ENCODE measurements at places on chromosomes 12 and 14. TPM values are rescaled to one million over a fixed set of nuclear protein-coding genes. Genes with fewer than 3 reads are reported as not detected.
A peak's percentile ranks its signal among the peaks of the same experiment; 100 is the strongest.

GRCh38 chr12:6563448-6564050, 4.5 kb downstream of the NOP2 start:
- H3K36me3 ChIP-seq = peaks cover 54% of the 10 kb centered on the region
- no peak overlapping the region for H3K4me3 ChIP-seq
- peaks cover 9% of the 10 kb centered on the region for H3K4me1 ChIP-seq
- no peak overlapping the region for H3K27ac ChIP-seq
- peak; percentile 66 for DNase-seq

DNA sequence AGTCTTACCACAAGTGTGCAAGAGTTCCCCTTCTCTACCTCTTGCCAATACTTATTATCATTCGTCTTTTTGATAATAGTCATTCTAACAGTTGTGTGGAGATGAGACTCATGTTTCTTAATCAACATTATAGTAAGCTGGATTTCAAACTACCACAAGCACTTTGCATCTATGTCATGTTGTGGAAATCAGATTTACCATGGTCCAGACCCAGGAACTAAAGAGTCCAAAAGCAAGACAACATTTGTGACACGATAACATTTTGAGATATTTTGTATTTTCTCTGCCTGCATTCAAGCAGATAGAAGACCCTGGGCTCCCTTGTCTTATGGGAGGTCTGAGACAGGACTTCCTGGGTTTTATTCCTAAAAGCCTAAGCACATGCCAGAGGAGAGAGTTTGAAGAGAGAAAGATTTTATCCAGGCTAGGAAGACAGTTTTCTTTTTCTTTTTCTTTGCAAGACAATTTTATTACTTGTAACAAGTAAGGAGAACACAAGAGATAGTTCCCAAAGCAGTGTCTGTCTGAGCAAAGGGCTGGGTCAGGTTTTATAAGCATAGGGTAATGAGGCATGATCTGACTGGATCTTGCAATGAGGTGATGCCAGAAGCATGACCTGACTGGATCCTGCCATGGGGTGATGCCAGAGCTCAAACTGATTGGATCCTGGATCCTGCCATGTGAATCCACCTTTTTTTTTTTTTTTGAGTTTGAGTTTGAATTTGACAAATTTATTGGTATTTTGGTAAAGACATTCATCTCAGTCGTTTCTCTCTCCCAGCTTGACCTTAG, 180.5 kb upstream of the HMGA2 start:
- no peak for DNase-seq
- no peaks in the 10 kb centered on the region for H3K36me3 ChIP-seq
- no peak overlapping the region for H3K4me3 ChIP-seq
- H3K27ac ChIP-seq = no peak overlapping the region
- no peaks in the 10 kb centered on the region for H3K4me1 ChIP-seq

DNA sequence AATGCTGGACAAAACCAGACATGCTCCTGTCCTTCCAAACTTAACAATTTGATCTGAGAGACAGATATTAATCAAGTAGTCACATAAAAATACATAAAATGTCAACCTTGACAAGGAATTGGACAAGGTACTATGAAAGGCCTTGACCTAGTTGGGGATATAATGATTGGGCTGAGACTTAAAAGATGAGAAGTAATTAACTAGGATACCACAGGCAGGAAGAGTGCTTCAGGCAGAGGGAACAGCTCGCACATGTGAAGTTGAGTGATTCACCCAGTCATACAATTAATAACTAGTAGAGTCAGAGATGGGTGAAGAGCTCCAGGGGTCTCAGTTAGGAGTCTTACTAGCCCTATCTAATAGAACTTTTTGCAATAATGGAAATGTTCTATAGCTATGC, 259.5 kb downstream of the MSRB3 start:
- DNase-seq = no peak
- H3K27ac ChIP-seq = no peak overlapping the region
- no peaks in the 10 kb centered on the region for H3K36me3 ChIP-seq
- H3K4me1 ChIP-seq = no peaks in the 10 kb centered on the region

DNA sequence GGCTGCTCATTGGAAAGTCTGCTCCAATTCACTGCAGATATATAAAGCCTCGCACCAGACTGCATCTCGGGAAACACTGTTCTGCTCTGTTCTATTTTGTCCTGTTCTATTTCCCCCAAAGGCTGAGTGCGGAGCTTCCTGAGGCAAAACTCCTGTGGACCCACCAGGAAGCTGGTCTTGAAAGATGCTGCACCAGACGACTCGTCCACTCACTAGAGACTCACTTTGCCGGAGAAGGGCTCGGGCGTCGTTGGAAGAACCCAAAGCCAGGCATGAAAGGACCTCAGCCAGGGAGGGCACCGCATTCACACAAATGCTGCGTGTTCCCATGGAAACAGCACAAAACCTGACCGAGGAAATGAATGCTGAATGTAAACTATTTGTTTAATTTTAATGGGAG, 331.2 kb upstream of the SFSWAP start:
- no peak overlapping the region for H3K4me3 ChIP-seq
- H3K27me3 ChIP-seq = no peaks in the 10 kb centered on the region
- H3K36me3 ChIP-seq = no peaks in the 10 kb centered on the region
- no peaks in the 10 kb centered on the region for H3K4me1 ChIP-seq
- DNase-seq = no peak

- H3K27ac ChIP-seq = no peak overlapping the region
- no peaks in the 10 kb centered on the region for H3K4me1 ChIP-seq
- H3K36me3 ChIP-seq = peaks cover 27% of the 10 kb centered on the region
- H3K27me3 ChIP-seq = no peaks in the 10 kb centered on the region
- DNase-seq = no peak
- no peak overlapping the region for H3K4me3 ChIP-seq
These were observed 11.1 kb downstream of the AQP6 start for GRCh38 chr12:49983892-49984291.

DNA sequence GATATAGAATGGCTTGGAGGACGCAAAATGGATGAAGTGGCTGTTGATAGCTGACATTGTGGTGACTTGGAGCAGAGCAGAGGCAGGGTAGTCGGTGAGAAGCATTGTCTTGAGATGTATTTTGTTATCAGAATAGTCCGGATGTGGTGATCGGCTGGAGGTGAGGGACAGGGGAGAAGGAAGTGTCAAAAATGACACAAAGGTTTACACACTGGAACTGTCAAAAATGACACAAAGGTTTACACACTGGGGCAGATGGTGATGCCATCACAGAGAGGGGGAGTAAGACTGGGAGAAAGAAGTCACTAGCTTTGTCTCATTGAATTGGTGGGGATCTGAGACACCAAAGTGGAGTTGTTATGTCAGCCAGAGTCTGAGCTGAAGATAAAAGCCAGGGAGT, 30.1 kb downstream of the CDKL1 start:
- H3K36me3 ChIP-seq = no peaks in the 10 kb centered on the region
- no peak for DNase-seq
- no peak overlapping the region for H3K27ac ChIP-seq
- no peaks in the 10 kb centered on the region for H3K27me3 ChIP-seq
- no peak overlapping the region for H3K4me3 ChIP-seq
- no peaks in the 10 kb centered on the region for H3K4me1 ChIP-seq

DNA sequence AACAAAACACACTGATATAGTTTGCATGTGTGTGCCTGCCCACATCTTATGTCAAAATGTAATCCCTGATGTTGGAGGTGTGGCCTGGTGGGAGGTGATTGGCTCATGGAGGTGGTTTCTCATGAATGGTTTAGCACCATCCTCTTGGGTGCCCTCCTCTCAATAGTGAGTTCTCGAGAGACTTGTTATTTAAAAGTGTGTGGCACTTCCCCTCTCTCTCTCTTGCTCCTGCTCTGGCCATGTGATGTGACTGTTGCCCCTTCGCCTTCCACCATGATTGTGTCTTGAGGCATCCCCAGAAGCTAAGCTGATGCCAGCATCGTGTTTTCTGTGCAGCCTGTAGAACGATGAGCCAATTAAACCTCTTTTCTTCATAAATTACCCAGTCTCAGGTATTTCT, 454.1 kb upstream of the DCN start:
- H3K4me1 ChIP-seq = no peaks in the 10 kb centered on the region
- no peak overlapping the region for H3K4me3 ChIP-seq
- H3K27ac ChIP-seq = no peak overlapping the region
- H3K36me3 ChIP-seq = no peaks in the 10 kb centered on the region
- no peaks in the 10 kb centered on the region for H3K27me3 ChIP-seq

DNA sequence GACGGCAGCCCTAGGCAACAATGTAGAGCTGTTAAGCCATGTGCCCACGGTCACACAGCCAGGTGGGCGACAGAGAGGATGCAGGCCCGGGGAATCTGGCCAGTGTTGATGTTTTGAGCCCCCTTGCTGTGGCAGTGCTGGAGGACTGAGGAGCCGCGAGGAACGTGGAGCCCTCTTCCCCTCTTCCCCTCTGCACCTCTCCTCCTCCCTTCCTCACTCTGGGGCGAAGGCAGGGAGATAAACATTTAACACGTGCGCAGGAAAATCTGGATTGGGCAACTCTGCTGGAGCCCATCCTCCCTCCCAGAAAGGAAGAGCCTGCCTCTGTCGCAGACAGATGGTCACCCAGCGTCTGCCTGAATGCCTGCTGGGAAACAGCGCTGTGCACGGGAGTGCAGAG, 376.8 kb downstream of the FUT8 start:
- H3K27me3 ChIP-seq = peaks cover 7% of the 10 kb centered on the region
- no peaks in the 10 kb centered on the region for H3K36me3 ChIP-seq
- no peak for DNase-seq
- H3K27ac ChIP-seq = no peak overlapping the region
- H3K4me1 ChIP-seq = no peaks in the 10 kb centered on the region

DNA sequence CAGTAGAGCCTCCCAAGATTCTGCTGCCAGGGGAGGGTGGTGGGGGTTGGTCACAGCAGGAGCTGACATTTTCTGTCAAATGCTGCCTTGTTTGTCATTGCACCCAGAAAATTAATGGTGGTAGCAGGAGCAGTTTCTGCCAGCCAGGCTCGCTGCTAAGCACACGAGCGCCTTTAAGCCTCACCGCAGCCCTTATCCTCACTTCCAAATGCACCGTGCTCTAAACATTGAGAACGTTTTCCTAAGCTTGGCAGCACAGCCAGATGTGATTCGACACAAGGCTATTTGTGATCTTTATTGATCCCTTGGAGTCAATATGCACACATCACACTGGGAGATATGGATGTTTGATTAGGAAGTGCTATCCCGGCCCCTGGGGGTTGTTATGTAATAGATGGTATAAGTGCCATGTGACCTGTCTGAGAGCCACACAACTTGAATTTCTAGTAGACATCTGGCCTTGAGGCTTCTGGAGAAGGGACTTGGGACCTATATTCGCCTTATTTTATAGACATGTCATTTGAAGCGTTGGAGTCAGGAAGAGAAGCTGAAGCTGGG, 31.6 kb upstream of the BEGAIN start:
- peaks cover 22% of the 10 kb centered on the region for H3K4me1 ChIP-seq
- no peak overlapping the region for H3K27ac ChIP-seq
- H3K27me3 ChIP-seq = no peaks in the 10 kb centered on the region
- H3K36me3 ChIP-seq = no peaks in the 10 kb centered on the region
- no peak overlapping the region for H3K4me3 ChIP-seq
- DNase-seq = no peak

Gene CEBPE
- total RNA-seq = 2.5 TPM

Gene DLGAP5
- total RNA-seq = 67.6 TPM

Gene BCL11B
- total RNA-seq = 55.5 TPM
